ENCODE measurements at places on chromosomes 13 and 19.

DNA sequence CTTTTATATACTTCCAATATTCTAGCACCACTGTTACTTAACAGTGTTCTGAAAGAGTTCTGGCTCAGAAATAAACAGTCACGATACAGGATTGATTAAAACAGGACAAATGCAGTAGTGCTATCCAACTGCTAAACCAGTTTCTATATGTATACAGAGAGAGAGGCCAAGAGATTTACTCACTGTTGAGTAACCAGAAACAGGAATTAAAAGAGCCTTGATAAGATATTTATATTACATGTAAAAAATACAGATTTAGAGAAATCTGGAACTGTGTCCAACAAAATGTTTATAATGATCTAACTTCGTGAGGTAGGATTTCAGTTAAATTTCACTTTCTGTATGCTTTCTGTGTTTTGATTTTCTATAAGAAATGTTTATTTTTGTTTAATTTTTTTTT is 116.6 kb downstream of the CDK8 start:
- DNase-seq: no peak

GRCh38 chr13:36753176-36753575 is 65.8 kb upstream of the RFXAP start:
- DNase-seq: no peak

- DNase-seq: peak; percentile 22
These were observed 949 bp downstream of the SERTAD1 start for GRCh38 chr19:40424637-40425449.

DNA sequence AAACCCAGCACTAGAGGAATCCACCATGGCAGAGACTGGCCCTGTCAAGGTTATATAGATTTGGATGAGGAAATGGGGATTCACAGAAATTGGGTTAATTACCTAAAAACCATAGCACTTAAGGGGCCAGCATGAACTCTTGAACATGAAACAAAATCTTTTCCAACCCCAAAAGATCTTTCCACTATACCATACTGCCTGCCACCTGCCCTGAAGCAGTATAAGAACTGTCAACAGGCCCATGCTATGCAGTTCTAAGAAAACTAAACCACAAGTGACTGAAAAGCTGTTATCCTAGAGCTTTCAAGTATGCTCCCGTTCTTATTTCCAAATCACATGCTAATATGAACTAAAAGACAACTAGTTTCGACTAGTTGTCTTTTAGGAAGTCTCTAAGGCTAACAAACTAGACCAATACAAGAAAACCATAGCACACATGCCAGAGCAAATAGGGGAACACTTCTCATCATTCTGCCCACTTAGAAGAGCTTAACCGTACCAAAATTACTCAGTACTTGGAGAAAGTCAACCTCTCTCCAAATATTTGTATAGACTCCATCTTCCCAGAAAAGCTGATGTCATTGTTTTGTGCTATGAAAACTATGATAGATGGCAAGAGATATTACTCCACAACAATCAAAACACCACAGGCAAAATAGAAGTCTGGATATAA is 27.5 kb downstream of the HSPH1 start:
- DNase-seq: no peak

DNA sequence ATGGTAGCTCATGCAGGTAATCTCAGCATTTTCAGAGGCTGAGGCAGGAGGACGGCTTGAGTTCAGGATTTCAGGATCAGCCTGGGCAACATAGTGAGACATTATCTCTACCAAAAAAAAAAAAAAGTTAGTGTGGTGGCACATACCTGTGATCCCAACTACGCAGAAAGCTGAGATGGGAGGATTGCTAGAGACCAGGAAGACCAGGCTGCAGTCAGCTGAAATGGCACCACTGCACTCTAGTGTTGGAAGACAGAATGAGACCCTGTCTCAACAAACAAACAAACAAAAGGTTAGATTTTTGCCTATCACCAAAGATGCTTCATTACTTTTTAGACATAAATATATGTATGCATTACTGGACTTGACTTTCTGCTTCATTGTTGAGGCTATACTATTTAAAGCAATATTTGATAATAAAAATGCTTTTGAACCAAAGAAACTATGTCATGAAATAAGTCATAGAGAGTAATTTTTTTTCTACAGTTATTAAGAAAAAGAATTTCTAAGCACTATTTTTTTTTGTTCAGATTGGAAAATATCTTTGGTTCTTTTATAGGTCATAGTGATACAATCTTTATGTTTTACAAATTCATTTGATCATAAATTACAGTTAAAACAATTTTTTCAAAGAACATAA is 1180.1 kb upstream of the ATXN8OS start:
- DNase-seq: no peak

GRCh38 chr19:6232601-6233055 is 47.1 kb downstream of the MLLT1 start:
- no peak for DNase-seq

GRCh38 chr19:18975011-18975410 is 34.0 kb upstream of the HOMER3 start:
- DNase-seq: no peak

DNA sequence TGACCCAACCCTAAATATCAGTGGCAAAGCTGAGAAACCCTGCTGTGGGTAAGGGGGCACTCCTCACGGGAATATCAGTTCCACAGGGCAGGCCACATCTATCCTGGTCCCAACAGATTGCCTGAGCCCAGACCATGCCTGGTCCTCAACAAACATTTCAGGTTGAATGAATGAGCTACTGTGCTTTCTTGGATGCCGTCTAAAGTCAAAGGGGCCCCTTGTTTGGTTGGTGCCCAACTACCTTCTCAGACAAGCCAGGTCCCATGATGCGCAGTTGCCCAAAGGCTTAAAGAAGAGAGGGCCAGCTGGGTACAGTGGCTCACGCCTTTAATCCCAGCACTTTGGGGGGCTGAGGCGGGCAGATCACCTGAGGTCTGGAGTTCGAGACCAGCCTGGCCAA is 2.4 kb downstream of the DPP9 start:
- DNase-seq: no peak

DNA sequence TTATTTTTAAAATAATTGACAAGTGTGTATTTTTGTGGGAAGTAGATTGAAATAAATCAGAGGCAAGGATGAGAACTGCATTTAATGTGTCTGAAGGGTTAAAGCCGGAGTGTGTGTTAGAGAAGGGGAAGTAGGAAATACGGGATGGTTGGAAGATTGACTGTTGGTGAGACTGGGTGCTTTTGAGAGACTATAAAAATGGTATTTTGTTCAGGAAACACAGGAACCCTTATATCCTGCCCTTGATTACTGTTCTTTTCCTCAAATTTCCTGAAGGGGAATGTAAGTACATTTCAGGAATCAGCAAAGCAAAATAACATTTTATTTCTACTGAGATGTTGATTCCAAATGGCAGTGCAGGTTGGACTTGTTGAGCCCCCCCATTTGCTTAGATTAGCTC is 15.1 kb downstream of the IFT88 start:
- DNase-seq: no peak

DNA sequence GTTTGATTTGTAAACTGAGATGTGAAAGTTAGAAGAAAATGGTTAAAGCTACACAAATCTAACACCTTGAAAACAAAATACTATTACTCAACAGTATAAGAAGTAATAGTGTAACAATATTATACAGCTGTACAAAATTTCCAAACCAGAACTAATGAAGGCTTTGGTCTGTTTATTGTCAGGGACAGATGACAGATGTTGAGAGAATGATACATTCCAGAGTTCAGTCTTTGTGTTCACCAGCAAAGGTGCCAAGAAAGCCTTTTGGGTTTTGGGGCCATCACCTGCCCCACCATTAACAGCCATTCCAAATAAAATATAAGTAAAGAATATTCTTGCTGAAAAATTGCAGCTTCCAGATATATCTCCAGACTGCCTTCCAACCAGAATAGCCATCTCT is 439.3 kb downstream of the PCDH20 start:
- DNase-seq: no peak

DNA sequence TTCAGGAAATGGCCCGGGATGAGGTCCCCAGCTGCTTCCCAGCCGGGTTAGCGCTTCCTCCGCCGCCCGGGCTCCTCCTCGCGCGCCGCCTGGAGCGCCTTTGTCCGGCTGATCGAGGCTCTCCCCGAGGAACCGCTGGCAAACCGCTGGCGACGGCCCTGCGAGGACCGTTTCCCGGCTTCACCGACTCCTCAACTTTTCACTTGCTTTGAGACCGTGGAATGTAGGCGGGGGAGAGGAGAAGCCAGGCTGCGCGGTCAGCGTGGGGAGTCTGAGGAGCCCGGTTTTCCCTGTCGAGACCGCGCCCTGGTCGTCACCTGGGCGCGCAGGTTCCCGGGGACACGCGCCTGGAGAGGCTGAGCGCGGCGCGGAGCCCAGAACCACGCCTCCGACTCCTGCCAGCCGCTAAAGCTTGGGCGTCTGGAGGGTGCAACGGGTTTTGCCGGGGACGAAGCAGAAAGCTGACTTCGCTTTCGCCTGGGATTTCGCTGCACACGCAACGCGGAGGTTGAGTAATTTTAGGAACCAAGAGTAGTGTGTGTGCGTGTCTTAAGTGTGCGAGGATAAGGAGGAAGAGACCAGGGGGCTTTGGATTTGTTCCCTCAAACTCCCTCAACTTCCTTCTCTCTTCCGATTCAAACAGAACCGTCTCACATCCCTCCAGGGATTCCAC is 7.3 kb upstream of the DGKH start:
- peak; percentile 11 for DNase-seq

DNA sequence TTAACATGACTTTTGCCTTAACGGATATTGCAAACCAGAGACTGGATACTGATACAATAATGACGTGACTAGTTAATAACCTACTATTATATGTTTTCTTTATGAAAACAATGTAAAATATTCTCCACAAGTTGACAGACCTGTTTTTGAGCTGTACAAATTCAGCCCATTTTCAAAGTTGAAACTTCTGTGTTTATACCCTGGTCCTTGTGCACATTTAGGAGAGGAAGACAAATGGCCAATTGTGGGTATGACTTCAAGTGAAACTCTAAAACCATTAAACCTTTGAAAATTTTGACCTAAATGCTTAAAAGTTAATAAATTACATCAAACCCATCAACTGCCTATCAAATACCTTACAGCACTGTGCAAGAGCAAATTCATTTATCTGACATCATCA is 8.9 kb downstream of the SPRY2 start:
- DNase-seq: no peak

DNA sequence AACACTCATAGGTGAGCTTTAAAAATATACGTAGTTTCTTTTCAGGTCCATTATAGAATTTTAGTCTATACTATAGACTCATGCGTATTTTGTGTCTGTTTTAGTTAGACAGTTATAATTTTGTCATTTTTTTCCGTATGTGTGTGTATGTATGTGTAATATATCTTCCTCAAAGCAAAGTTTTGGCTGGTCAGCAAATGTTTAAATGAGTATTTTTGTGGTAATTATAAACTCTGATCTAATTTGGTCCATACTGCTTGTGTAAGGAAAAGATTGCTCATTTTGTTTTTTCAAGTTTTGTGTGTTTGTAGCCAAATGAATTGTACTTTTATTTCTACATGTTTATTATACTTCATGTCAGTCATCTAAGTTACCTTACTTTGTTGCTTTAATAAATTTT is 20.5 kb downstream of the KCTD4 start:
- no peak for DNase-seq

DNA sequence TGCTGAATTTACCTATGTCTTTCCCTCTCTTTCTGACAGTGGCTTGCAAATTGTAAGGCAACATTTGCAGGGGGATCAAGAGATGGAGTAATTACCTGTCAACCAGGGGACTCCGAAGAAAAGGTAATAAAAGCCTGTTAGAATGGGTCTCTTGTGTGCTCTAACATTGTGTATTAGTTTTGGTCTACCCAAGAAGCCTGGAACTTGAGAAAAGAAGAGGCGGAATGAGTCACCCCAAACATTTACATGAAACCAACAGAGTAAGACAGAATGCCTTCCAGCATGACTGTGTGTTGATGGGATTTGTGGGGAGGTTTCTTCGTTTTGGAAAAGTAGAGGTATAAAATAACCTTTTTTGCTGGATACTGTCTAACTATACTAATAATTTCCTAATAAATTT is 36.7 kb downstream of the ZAR1L start:
- no peak for DNase-seq

GRCh38 chr13:113895436-113895835 is 31.6 kb upstream of the GAS6 start:
- no peak for DNase-seq

DNA sequence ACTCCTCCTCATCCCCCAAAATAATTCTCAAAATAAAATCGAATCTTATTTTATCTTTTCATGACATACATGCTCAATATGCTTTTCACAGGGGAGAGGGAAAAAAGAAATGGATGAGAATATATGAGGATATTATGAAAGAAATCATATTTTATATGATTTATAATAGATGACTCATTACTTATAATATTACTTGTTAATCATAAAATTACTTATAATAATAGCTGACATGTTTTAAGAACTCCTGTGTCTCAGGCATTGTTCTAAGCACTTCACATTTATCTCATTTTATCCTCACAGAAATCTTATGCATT is 3.0 kb upstream of the CEACAM3 start:
- no peak for DNase-seq

DNA sequence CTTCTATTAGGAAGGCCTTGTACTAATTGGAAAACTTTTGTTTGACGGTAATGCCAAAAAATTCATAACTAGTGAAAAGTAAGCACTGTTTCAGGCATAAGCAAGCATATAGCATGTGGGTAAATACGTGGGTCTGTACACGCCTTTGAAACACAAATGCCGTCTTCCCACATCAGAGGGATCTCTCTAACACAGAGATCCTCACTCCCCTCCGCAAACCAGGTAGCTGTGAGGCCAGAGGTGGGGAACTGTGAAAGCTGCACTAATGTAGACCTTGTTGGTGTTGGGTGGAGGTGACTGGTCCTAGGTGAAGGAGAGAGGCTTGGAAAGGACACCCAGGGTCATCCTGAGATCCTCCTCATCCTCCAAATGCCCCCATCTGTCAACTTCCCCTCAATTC is 16.0 kb upstream of the POU2F2 start:
- DNase-seq: no peak

DNA sequence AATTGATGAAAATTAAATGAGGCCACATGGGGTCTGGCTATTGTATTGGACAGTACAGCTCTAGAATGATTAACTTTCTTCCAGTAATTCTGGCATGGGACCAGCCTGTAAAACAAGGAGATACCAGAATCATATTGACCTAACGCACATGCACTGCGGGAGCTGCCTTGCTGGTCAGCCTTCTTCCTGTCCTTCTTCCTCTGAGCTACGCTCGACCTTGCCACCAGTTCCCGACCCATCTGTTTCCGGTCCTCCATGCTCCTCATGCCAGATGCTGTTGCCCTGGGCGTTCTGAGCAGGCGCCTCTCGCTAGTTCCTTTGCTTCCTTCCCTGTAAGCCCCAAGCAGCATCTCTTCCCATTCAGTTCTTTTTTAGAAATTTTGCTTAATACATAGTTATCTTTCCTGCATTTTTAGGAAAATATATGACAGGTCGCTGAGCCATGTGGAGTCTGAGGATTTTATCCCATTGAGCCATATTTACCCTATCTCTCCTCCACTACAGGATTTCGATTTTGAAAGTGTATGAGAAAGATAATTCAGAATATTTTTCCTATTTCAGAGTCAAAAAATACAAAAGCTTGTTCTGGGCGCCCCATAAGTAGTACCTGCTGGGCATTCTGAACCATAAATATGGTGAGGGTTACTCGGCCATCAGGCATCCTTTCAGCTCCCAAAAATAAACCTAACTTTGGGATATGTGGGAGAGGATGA is 38.6 kb downstream of the TNFRSF19 start:
- DNase-seq: no peak

GRCh38 chr13:46667687-46668281 is 114.8 kb downstream of the LRCH1 start:
- DNase-seq: no peak
